ENCODE measurements at places on chromosomes 7 and 10.

DNA sequence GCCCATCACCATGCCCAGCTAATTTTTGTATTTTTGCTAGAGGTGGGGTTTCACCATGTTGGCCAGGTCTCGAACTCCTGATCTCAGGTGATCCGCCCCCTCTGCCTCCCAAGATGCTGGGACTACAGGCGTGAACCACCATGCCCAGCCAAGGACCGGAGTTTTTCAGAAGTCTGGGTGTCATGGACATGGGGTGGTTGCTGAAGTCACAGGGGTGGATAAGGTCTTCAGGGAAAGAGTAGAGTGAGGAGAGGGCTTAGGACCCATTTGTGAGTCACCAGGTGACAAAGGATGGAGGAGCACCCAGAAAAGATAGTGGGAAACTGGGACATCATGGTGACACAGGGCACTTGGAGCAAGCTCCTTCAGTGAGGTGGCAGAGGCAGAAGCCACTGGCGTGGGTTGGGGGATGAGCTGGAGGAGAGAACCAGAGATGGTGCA lies 2.8 kb upstream of the GPRIN2 start:
- peak; percentile 14 for DNase-seq

GRCh38 chr10:98326621-98327027 lies 58.6 kb upstream of the LOXL4 start:
- no peak for DNase-seq

DNA sequence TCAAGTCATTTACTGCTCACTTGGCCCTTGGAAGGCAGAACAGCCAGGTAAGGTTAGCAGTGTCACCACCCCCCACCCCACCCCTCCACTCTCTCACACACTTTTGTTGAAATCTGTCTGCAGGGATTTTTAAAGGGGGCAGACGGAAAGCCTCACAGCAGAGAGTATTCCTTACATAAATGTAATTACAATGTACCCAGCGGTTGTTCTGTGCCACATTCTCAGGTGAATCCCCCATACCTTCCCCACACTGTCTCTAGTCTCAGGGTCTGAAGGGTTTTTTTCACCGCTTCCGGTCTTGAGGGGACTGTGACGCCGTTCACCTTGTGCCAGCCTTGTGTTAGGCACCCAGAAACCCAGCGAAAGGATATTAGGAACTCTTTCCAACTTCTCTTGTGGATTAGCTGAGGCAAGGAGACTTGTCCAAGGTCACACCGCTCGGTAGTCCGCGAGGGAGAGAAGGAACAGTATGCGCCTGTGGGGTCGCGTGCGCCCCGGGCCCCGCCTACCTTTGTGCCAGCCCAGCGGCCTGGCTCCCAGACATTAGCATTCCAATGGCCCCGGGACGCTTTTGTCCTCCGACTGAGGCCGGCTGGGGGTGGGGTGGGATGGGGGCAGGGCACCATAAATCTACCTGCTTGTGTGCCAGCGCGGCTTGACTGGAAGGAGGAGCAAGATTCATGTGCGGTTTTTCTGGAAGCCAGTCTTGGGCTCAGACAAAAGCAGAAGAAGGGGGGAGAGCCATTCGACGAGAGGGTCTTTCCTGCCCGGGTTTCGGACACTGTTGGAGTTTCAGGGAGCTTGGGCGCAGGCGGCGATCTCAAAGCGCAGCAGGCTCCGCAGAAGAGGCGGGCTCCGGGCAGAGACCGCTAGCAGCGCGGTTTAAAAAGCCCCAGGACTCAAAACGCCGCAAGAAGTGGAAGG lies 4.5 kb downstream of the NEUROG3 start:
- no peak for DNase-seq

- DNase-seq: no peak
These were observed 9.7 kb upstream of the VSIR start for GRCh38 chr10:71782917-71783490.

GRCh38 chr7:12727455-12728191 lies 40.2 kb downstream of the ARL4A start:
- DNase-seq: no peak

- DNase-seq: no peak
These were observed 111.7 kb upstream of the CDK13 start for GRCh38 chr7:39838326-39838725.

DNA sequence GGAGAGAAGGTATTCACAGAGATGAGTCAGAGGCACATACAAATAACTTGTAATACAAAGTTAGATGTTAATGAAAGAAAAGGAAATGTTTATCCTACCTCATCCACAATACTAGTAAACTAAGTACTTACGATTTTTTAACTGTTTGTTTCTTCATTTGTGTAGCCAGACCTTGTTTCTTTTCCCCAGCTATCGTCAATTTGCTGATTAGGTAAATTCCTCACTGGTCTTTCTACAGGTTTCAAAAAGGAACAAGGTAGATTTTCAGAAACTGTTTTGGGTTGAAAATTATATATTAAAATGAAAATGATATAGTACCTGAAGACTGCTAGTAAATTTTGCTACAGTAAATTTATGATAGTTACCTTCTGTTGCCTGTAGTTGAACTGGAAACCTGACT lies 56.6 kb downstream of the PON1 start:
- no peak for DNase-seq

GRCh38 chr7:110322796-110323195 lies 768.1 kb upstream of the LRRN3 start:
- no peak for DNase-seq

- DNase-seq: no peak
These were observed 47.5 kb downstream of the CARD11 start for GRCh38 chr7:2996141-2996540.

DNA sequence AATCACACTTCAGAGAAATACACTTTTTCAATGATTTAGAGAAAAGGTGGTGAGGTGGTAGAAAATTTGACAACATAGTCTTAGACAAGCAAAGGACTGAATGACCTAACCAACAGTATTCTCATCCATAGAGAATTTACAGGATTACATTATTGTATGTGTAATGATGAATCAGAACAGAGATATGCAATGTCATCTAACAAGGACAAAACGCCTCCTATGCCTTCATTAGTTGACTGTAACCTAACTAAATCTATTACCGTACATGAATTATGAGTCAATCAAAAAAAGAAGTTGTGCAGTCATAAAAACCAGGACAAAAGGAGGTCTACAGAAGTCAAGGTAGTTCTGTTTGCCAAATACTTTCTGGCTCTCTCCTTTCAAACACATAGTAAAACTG lies 66.5 kb downstream of the RAB11FIP2 start:
- no peak for DNase-seq

DNA sequence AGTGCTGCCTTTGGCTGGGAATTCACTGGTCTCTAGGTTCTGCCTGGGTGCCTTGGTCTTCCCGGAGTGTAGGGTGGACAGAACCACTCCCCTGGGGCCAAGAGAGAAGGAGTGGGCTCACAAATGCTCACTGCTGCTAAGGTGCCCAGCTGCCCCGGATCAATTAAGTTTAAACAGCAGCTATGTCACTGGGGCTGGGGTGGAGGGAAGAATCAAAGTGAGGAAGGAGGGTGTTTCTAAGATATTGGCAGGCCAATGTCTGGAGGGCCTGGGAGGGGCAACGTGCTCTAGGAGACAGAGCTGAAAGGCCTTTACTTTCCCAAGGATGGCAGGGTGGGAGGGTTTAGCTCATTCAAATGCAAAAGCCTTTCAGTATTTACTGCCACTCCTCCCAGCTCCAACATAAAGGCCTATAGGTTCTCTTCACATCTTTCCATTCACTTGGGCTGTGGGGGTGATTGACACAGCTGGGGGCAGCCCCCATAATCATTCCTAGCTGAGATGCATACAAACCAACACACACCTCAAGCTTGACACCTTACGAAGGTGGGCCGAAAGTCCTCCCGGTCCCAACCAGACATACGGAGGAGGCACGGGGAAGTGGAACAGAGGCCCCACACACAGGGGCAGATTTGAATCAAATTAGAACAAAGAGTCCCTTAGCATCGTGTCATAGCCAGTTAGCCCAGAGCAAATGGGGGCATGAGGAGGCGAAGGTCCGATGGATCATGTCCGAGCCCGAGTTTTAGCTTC lies 108.0 kb upstream of the EFCAB10 start:
- no peak for DNase-seq

DNA sequence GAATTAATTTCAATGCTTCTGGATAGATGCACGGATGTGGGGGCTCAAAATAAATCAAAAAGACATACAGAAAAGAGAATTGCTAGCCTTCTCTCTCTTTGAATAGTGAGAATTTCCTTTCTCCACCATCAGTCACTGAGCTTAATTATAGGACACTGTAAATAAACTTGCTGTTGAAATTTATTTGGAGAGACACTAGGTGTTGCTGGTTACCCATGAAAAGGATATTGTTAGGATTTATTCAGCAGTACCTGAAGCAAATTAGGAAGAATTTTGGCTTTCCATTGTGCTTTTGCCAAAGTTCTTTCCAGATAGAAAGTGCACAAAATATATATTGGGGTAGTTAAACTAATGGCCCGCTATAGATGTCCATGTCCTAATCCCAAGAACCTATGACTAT lies 27.6 kb downstream of the GCC1 start:
- no peak for DNase-seq

GRCh38 chr10:124685261-124685660 lies 58.9 kb downstream of the FAM53B start:
- no peak for DNase-seq

GRCh38 chr10:2963889-2964631 lies 103.3 kb upstream of the PFKP start:
- DNase-seq: no peak

GRCh38 chr10:49280001-49280408 lies 19.0 kb upstream of the C10orf71 start:
- DNase-seq: no peak

GRCh38 chr7:29496355-29497020 lies 67.1 kb upstream of the PRR15 start:
- no peak for DNase-seq

DNA sequence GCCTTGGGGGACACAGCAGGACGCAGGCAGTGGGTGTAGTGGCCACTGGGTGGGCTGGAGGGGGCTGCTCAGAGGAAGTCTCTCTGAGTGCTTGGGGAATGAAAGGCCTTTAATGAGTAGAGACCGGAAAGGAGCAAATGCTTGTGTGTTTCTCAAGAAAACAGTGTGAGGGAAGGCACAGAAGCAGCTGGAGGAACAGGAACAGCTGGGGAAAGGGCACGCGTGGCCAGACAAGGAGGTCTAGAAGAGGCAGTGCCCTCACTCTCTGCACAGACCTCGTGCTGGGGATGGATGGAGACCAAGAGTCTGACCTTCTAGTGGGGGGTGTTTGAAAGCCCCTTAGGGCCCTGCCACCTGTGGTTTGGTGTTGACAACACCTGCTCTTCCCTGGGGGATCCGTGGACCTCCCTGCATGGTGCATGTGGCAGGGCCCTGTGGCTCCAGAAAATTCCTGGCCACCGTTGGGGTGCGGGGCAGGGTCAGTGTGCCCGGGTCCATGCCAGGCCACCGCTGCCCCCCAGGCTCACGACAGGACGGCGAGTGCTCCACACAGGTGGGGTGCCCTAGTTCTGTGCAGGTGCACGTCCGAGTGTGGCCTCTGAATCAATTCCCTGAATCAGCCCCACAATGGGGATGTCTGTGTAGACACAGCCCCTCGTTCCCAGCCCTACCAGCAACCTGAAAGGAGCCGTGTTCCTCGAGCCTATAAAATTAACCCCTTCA lies 25.9 kb upstream of the FAM20C start:
- no peak for DNase-seq

DNA sequence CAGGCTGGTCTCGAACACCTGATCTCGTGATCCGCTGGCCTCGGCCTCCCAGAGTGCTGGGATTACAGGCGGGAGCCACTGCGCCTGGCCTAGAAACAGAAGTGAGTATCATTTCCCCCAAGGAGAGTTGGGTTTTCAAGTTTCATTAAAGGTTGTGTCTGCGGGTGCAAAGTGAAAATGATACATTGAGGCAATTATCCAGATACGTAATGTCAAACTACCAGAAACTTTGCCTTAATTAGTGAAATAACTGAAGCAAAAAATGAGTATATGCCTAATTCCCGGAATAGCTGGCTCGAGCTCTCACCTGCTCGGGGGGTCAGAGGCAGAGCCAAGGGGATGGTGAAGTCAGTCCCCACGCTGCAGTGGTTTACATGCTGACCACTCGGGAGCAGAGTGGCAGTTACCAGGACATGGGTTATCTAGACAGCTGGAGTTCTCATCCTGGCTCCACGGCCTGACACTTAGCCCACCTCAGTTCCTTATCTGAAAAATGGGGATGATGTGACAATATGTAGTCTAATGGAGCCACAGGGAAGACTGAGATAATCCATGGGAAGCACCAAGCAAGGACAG lies 25.5 kb downstream of the CHST15 start:
- no peak for DNase-seq

GRCh38 chr7:150966002-150966401 lies 12.1 kb downstream of the KCNH2 start:
- no peak for DNase-seq

GRCh38 chr7:149788300-149788851 lies 15.0 kb upstream of the ZNF467 start:
- no peak for DNase-seq

DNA sequence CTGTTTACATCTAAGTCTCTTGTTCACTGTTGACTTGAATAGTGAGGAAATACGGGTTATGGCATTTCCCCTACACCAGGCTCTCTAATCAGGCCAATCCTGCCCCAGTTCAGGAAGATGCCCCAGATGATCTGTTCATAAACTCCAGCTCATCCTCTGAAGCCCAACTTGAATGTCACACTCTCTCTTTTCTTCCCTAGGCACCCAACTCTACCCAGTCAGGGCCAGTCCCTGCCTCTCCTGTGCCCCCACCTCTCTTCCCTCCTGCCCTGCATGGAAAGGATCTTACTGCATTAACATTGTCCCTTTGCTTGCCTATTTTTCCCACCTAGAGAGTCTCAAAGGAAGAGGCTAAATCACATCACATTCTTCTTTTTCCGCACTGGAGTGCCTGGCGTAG lies 10.6 kb upstream of the TRPV6 start:
- no peak for DNase-seq

DNA sequence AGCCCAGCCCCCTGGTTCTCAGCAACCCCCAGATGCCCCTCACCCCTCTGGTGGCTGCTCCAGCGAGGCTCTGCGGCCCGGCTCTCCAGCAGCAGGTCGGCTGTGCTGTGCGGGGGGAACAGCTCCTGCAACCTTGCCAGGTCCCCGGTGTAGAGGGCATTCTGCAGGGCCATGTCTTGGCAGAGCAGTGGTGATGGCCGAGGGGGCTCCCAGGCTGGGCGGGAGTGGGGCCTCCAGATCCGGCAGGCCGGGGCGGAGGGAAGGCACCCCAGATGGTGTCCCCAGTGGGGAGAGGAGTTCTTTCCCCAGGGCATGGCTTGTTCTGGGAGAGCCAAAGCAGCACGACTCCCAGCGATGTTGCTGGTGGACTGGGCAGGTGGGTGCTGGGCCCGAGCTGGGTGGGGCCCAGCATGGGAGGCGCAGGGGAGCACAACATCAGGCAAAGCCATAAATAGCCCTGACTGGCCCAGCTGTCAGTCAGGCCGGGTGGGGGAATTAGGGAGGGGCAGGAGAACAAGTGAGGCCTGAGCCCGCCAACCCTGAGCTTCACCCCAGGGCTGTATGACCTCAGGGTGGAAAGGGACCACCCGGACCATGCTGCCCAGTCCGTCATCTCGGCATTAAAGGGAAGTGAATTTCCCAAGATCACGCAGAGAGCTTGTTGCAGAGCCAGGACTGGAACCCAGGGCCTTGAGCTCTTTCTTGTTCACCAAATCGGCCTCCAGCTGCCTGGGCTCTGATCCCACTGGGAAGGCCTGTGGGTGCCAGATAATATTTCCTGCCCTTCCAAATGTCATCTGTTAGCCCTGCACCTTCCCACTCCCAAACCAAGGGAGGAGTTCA lies 580 bp upstream of the ASB10 start:
- DNase-seq: no peak
